Purkinje cell (primary cell): ENCODE measurements at places on chromosomes 12 and 14. TPM values are rescaled to one million over a fixed set of nuclear protein-coding genes. Genes with fewer than 3 reads are reported as not detected.

ZDHHC22 gene
- 0.71 and 3.5 TPM in 2 replicates for polyA plus RNA-seq

ITGA7 gene
- 4.4 and 7.2 TPM in 2 replicates for polyA plus RNA-seq

CBLN3 gene
- 2.9 and 5.2 TPM in 2 replicates for polyA plus RNA-seq

IRAK3 gene
- 2.1 and 2.6 TPM in 2 replicates for polyA plus RNA-seq

ACOT6 gene
- not detected in 2 replicates for polyA plus RNA-seq

KRT6C gene
- not detected in 2 replicates for polyA plus RNA-seq

E2F7 gene
- not detected in 2 replicates for polyA plus RNA-seq

NPAS3 gene
- 14.6 and 15.9 TPM in 2 replicates for polyA plus RNA-seq

CCND2 gene
- polyA plus RNA-seq, result 98.9 and 110 TPM in 2 replicates

ABCC9 gene
- polyA plus RNA-seq, result 0.04 and 0.31 TPM in 2 replicates

DPPA3 gene
- polyA plus RNA-seq, result not detected in 2 replicates
